Activated CD4-positive, alpha-beta T cell treated with anti-CD3 and anti-CD28 coated beads, Interleukin-2, Interleukin-6, amounts not matched to agents 100 ng/mL and 50 ng/mL, durations not matched to agents 16 hours and 8 hours (primary cell): ENCODE measurements at places on chromosomes 5 and 9.

GRCh38 chr9:83219924-83220438, 157.0 kb upstream of the RASEF start:
- DNase-seq, result no peak

DNA sequence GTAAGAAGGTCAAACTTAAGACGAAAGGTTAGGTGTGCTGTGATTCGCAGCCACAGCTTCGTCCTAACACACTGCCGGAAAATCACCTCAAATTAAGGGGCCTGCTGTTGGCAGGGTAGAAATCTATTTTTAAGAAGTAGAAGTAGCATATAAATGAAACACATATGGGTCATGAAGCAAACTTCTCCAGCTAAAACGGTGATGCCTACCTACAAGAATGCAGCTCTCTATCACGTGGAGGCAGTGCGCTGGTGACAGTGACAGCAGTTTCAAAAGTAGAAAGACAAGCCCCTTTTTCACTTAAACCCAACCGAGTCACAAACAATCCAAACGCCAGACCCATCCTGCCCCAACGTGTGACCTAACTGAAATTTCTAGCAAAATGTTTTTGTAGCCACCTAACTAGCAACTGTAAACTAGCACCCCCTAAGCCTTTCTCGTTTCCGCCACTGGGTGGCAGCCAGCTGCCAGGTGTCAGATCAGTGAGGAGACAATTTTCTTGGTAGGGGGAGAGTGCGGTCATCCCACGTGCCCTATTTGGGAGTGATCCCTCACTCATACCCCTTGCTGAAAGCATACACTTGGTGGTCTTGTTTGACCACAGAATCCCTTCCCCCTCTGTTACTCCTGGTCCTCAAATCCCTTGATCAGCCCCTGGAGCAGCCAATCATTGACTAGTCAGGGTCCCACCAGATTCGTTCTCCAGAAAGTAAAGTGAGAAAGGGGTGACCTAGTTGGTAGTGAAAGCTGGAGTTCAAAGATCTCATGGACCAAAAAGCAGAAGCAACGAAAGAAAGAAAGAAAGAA, 71.8 kb upstream of the MAMDC2 start:
- peak; percentile 62 for DNase-seq

GRCh38 chr9:81566074-81566698, 123.2 kb downstream of the TLE1 start:
- no peak for DNase-seq

DNA sequence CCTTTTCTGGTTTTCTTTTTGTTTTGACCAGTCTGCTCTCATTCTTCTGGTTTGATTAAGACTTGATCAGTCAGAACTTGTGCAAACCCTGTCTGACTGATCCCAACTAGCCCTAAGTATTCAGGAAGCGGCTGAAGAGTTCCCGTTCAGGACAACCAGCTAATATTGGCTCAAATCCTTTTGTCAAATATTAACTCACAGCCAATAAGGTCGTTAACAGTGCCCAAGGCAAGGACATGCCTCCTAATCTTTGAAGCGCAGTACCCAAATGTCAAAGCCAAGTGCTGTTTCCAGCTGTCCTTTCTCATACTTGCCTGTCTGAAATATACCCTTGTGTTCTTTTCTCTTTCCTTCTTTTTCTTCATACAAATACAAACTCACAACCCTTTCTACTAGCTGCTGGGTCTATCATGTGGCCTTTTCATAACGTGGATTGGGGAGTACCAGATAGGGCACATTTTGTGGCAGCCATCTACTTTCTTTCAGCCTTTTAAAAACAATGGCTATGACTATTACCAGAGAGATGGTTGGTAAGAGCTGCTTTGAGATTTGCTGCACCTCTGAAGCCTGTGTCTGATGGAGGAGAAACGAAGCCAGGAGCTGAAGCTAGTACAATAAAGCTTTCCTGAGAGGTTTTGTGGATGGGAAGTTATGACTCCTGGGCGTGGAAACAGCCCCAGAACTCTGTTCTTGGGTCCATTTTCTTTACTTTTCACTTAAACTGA, 266.4 kb upstream of the ZNF608 start:
- no peak for DNase-seq

DNA sequence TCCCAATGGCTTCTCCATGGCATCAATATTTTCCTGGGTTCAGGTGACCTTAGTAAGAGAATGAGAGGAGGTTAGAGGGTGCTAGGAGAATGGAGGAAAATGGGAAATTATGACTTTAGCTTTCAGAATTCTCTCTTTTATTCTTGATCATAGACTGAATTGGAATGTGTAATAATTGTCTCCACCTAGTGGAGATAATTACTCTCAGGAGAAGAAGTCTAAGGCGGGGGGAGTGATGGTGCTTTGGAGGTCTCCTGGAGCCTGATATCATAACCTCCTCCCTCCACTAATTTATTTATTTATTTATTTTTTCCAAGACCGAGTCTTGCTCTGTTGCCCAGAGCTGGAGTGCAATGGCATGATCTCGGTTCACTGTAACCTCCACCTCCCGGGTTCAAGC, 221.3 kb downstream of the GRIA1 start:
- DNase-seq, result no peak

GRCh38 chr5:55691265-55692105, 20.6 kb downstream of the SLC38A9 start:
- DNase-seq, result peak; percentile 30
